Activated CD4-positive, alpha-beta T cell treated with anti-CD3 and anti-CD28 coated beads, Interleukin-2, Interleukin-4, amounts not matched to agents 100 ng/mL and 50 ng/mL, durations not matched to agents 16 hours and 8 hours (primary cell): ENCODE measurements at places on chromosomes 5 and 9.

DNA sequence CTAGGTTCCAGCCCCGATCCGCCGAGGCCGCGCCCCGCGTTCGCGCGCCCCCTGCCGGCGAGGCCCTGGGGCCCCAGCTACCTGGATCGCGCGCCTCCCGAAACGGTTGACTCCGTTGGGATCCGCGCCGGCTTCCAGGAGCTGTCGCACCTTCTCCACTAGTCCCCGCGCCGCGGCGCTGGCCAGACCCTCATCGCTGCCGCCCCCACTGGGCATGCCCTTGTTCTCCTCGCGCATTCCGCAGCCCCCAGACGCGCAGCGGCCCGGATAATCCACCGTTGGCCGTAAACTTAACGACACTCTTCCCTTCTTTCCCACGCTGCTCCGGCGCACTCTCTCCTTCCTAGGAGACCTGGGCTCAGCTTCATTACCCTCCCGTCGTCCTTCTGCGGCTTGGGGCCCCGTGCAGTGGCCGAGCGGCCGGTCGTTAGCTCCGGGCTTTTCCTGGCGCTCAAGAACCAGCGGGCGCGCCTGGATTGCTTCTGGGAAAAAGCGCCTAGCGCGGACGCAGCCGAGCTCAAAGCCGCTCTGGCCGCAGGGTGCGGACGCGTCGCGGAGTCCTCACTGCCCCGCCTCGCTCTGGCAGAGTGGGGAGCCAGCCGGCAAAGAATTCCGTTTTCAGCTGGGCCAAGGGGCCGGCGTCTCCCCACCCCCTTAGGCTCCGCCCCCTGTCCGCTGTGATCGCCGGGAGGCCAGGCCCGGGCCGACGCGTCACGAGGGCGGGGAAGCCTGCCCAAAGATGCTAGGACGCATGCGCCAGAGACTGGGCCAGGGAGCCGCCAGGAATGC is at the start of gene CDKN2B:
Gene CDKN2B, minus strand, starts transcription at position 589 of the 789 bp plus-strand sequence. Its CDS starts 352 bp downstream, at position 237.
- peak; percentile 78 for DNase-seq

- no peak for DNase-seq
These were observed 1.9 kb upstream of the ERBIN start for GRCh38 chr5:65924366-65925043.

DNA sequence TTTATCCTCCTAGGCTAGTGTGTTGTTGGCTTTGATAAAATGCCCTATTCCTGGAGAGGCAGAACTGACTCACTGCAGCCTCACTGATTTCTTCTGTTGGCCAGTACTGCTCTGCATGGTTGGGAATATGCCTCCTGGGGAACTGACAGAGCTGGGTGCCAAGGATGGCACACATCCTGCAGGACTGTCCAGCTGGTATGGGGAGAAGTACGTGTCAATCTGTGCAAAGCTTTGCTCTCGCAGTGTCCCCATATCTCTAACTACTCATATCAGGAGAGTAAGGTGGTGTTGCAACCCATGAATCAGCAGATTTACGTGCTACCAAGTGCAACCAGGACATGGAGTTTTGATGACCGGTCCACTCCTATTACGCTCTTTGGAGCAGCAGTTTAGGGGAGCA is 74.7 kb downstream of the TEK start:
- DNase-seq = no peak

- DNase-seq = no peak
These were observed 11.7 kb upstream of the TMED7 start for GRCh38 chr5:115637507-115637906.

- no peak for DNase-seq
These were observed 62.1 kb upstream of the CTXN3 start for GRCh38 chr5:127586811-127587210.

DNA sequence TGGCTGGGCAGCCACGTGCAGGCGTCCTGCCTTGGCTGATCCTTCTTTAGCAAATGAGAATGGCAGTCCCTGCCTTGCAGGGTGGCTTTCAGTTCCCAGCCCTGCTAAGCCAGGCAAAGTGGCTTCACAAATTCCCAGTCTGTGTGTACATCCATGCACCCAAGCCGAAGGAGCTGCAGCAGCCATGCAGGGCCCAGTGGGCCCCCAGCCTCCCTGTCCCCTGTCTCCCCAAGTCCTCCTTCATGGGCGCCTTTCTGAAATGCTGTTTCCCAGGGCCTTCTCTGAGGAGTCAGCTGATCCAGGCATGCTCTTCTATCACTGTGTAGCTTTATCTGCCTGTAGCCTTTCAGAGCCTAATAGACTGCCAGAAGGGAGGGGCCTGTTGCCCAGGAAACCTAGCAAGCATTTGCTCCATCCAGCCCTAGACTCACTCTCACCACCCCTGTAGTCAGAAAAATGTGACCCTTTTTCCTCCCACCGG is 47.4 kb upstream of the SHC3 start:
- no peak for DNase-seq

GRCh38 chr5:9654886-9655285 is 24.7 kb upstream of the TAS2R1 start:
- DNase-seq = no peak

- DNase-seq = no peak
These were observed 79.3 kb downstream of the PTPN3 start for GRCh38 chr9:109418827-109419226.

DNA sequence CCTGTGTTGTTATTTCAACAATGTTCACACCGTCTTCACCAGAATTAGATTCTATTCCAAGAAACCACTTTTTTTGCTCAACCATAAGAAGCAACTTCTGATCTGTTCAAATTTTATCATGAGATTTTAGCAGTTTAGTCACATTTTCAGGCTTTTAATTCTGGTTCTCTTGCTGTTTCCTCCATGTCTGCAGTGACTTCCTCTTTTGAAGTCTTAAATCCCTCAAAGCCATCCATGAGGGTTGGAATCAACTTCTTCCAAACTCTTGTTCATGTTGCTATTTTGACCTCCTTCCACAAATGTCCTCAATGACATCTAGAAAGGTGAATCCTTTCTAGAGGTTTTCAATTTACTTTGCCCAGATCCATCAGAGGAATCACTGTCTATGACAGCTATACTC is 25.7 kb upstream of the ENTREP1 start:
- no peak for DNase-seq

DNA sequence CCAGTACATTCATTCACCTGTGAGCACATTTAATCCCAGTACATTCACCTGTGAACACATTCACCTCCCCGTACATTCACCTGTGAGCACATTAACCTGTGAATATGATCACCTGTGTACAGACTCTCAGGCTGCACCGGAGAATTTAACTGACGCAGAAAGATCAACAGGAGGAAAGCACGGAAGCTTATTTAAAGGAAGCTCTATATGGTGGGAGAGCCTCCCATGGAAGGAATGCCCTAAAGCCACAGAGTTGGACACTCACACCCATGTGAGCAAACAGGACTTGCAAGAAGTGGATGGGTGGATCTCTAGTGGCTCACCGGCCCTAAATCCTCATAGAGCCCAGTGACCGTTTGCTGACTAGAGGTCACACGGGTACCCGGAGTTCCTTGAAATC is 38.2 kb downstream of the TRIP13 start:
- no peak for DNase-seq

GRCh38 chr5:180079702-180080466 is 8.3 kb upstream of the RNF130 start:
- DNase-seq = no peak

GRCh38 chr5:142474431-142475094 is 149.7 kb upstream of the SPRY4 start:
- no peak for DNase-seq

- no peak for DNase-seq
These were observed 150.2 kb downstream of the TTLL11 start for GRCh38 chr9:121942866-121943382.

GRCh38 chr9:137580209-137580953 is 1.7 kb upstream of the DPH7 start:
- no peak for DNase-seq

GRCh38 chr5:172648755-172649154 is 7.7 kb downstream of the NEURL1B start:
- no peak for DNase-seq

GRCh38 chr5:6995115-6995514 is 281.9 kb downstream of the TENT4A start:
- DNase-seq = no peak

DNA sequence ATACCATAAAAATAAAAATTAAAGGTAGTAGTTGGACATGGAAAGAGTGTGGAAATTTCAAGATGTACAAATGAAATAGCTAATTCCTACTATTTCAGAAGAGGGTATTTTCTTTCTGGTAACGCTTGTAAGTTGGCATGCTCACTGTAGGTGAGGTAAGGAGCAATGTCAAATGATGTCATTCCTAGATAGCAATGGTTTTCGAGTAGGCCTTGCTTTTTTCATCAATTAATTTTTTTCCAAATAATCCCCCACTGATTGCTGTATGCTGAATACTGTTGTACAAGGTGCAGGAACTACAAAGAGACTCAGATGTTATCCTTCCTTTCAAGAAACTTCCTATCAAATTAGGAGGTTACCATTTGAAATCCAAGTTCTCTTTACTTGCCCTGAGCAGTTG is 928 bp upstream of the SELENOP start:
- DNase-seq = no peak

GRCh38 chr9:86765746-86766430 is 181.4 kb downstream of the GAS1 start:
- no peak for DNase-seq

DNA sequence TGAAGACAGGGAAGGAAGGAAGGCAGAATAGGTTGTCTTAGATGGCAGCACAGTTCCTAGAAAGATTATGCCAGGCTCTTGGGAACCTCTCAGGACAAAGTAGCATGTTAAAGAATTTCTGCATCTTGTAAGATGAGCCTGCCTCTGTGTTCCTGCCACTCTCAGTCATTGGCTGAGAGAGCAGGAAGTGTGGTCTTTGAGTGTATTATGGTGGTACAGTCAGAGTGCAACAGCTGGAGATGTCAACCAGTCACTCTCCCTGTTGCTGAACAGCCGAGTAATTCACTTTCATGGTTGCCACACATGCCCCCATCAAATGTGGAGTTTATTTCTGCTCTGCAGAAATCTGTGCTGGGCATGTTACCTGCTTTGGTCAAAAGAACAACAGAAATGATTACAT is 659.6 kb upstream of the RIOK2 start:
- DNase-seq = no peak

DNA sequence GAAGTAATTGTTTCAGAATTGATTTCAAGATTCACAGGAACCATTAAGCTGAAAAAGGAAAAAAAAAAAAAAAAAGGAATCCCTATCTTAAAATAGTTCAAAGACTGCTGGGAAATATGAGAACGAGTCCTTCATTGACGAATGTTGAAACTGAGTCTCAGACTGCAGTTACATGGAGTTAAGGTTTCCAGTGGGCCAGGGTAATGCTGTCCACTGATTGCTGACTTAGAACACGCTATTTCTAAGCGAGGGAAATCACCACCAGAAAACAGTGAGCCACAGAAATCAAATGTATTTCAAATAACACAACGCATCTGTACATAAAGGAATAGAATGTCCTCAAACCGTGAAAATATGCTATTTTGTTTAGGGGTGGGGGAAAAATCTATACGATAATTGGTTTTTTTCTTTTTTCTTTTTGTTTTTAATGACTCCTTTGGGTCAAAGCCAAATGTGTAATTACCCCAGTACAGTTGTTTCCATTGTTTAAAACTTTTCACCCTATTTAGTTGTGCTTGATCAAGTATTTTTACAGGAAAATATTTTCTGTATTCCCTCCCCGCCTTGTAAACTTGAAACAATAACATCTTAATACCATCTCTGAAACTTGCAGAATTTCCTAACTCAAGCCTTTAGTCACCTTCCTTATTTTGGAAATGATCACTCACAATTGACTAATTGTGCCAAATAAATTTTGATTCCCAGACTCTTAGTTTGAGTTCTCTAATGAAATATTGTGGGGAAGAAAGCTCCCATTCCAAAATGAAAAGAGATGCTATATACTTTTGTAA is 208.3 kb downstream of the MCTP1 start:
- no peak for DNase-seq

- no peak for DNase-seq
These were observed 475.6 kb downstream of the DMRTA1 start for GRCh38 chr9:22922222-22922621.

- no peak for DNase-seq
These were observed 61.8 kb upstream of the TBC1D2 start for GRCh38 chr9:98317134-98317857.

- DNase-seq = no peak
These were observed 15.1 kb upstream of the MAN2A1 start for GRCh38 chr5:109674596-109674995.

DNA sequence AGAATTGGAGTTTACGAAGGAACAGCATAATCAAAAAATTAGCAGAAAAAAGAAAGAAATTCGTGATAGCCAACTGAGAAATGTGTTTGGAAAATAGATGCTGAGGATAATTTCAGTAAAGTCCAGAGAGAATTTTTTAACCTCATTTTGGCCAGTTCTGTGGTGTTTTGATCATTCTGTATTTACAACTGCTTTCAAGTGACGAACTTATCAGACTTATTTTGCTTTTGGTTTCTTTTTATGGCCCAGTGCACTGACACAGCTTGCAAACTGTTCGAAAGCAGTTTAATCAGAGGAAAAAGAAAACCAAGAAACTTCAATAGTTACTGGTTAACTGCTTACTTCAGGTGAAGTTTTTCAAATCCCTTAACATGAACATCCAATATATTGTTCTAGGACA is 1.9 kb downstream of the SDHA start:
- peak; percentile 34 for DNase-seq
